ENCODE measurements at places on chromosomes 12 and 14.

DNA sequence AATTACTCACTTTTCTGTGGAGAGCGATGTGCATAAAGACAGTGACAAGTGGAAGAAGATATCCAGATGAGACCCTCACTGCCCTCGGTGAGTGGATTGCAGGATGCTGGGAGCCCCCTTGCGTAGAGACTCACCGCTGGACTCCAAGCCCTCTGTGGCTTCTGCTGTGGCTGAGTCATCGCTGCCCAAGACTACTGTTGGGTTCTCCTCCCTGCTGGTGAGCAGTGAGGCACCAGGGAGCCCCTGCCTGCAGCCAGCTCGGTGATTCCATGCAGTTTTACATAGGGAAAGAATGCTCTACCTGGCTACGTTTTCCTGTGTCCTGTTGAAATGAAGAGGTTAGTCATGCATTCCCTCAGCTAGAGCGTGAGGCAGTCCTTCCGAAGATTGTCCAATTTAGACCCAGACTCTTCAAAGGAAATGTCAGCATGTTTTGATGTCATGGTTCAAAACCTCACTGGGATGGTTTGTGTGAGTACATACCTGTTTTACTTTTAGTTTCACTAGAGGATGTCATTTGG lies 28.2 kb downstream of the TRAF3 start:
- DNase-seq: no peak

DNA sequence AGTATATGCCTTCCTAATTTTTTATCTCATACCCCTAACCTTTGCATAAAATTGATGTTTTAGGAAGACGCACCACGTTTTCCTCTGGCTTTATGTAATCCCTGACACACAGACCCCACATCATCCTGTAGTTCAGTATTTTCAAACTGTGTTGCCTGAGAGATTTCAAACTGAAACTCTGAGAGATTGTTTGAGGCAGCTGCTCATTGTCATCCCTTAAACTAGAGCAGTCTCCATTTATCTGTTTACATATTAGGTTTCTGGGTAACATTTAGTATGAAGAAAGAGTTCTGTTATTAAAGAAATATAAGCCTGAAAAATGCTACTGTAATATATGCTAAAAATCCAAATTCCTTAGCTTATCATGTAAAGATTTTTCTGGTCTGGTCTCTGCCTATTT lies 24.3 kb downstream of the MNAT1 start:
- peak; percentile 32 for DNase-seq

DNA sequence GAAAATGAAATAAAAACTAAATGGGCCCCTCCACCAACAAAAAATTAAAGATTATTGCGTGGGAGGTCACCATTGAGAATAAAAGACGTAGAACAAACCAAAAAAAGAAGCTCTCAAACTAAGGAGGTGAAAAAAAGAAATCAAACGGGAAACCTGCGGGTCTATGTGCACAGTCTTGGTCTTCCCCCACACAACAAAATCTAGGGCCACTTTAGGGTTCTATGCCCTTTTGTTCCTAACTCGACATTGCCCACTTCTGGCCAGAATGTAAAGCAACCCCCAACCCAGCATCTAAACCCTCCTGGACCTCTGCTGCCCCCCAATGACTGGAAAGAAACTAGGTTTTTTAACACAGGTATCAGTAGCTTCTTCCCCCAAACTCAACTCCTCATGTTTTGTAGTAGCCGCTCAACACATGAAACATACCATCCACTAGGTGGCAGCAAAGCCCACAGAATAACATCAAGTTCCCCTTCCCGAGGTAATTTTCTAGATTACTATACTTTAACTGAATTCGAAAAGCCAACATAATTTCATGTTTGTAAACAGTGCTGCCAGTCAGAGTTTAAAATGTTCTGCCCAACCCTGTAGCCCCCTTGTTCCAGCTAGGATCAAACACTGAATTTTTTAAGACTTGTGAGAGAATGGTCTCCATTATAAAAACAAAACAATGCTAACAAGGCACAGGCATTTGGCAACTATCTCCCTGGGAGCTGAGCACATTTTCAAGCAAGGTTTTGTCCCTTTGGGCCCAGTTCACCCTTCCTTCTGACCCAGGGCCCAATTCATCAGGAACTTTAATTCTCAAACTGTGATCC lies 18.7 kb downstream of the DAD1 start:
- peak; percentile 75 for DNase-seq

GRCh38 chr12:60259225-60259624 lies 663.4 kb downstream of the SLC16A7 start:
- no peak for DNase-seq

DNA sequence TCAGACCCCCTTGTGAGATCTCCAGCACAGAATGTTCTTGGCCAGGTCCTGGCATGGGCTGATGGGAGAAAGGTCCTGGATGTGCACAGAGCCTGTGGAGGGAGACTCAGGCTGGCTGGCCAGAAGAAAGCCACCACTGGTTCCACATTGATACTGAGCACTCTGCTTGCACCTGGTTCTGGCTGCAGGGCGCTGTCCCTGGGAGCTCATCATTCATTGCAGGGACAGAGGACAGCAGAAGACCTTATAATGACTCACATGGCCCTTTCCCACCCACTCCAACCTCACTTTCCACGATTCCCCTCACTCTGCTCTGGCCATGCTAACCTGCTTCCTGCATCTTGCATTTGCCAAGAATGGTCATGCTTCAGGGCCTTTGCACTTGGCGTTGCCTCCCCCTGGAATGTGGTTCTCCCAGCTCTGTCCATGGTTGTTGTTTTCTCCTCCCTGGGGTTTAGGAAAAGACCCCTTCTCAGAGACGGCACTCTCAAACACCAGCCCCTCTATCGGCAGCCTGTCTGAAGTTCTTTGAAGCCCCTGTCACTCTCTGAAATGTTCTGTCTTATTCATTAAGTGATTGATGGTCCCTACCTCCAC lies 10.3 kb downstream of the KRT7 start:
- DNase-seq: peak; percentile 44

DNA sequence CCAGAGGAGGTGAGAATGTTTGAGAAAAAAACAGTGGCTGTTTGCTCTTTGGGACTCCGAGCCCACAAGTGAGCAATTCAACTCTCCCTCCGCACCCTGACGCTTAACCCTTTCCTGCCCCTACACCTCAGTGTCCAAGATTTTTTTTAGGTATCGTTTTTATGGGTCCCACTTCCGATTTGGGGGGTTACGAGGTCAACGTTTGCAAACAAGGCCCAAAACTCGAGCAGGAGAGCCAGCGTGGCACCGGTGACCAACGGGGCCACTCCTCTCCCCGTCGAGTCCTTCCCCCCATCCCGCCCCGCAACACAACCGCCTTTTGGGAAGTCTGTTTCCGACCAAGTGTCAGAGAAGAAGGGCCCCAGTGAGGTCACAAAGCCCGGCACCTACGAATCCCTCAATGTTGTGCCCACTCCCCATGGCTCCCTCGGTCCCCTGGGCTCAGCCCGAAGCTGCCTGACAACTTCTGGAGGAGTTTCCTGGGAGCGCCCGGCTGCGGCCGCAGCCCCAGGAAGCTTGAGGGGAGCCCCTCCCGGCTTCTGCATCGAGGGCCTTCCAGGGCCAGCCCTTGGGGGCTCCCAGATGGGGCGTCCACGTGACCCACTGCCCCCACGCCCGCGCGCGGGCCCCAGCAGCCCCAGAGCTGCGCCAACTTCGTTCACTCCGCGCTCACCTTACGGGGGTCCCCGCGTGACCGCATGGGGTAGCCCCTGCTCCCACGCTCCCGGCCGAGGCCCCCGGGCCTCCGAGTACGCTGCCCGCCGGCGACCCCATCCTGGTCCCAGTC lies 1.2 kb downstream of the CDK2AP1 start:
- no peak for DNase-seq

DNA sequence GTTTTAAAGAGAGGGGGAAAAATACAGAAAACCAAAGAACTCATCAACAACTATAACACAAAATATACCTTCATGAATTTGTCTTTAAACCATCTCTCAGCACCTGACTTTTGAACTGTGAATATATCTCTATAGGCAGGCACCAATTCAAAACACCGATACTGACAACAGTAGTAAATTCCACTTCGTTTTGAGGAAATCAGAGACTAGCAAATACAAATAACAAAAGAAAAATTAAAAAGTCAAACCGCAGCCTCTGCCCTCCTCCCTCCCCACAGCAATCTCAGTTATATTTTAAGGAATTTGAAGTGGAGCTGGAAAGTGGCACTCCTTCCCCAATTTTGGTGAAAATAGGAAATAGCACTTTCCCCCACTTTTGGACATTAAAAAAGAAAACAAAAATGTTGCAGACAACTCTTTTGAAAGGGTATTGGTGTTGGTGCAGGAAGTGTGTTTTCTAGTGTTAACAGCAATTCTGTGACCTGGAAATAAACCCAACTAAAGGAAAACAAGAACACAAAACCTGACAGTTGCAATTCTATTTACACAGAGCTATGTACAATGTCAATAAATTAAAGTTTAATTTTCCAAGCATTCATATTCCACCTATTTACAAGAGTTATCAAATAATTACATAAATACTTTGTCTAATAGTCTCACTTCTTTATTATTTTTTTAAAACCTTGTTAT lies 13.5 kb downstream of the TBX3 start:
- DNase-seq: no peak

DNA sequence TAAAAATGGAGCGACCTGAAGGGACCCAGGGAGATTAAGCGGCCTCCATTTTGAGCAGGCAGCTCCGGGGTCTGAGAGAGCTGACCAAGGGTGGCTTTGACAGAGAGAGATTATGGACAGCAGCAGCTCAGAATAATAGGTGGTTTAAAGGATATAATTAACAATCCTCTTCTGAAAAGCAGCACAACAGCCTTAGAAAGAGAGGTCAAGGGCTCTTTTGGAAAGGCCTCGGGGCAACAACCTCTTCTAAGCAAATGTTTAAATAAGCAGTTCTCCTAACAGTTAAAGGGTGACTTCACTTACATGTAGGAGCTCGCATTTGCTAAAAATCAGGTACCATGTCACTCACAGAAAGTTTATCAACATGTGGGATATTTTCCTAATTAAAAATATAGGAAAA lies 87.2 kb upstream of the FRMD6 start:
- DNase-seq: no peak

- no peak for DNase-seq
Measured at GRCh38 chr12:114780746-114781399, 96.9 kb upstream of the TBX3 start.

GRCh38 chr14:69711881-69712560 lies 54.9 kb upstream of the SRSF5 start:
- no peak for DNase-seq

GRCh38 chr12:31206038-31206670 lies 119.8 kb downstream of the SINHCAF start:
- no peak for DNase-seq

GRCh38 chr12:106893451-106893850 lies 62.3 kb upstream of the TMEM263 start:
- no peak for DNase-seq

DNA sequence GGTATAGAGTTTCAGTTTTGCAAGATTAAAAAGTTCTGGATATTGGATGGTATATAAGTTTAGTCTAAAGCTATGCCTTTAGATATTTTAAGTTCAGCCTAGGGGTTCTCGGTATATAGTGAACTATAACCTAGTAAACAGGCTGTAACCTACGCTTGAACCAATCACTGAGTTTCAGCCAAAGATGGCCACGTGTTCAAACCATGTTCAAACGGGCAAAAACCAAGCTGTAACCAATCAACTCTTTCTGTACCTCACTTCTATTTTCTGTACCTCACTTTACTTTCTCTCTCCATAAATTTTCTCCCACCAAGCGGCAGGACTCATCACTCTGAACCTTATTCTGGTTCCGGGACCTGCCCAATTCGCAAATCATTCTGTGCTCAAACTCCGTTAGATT lies 1.4 kb downstream of the TMBIM4 start:
- no peak for DNase-seq

GRCh38 chr14:35355981-35356841 lies 48.3 kb downstream of the NFKBIA start:
- DNase-seq: no peak

- DNase-seq: no peak
Measured at GRCh38 chr12:51868821-51869495, 18.9 kb upstream of the ANKRD33 start.

DNA sequence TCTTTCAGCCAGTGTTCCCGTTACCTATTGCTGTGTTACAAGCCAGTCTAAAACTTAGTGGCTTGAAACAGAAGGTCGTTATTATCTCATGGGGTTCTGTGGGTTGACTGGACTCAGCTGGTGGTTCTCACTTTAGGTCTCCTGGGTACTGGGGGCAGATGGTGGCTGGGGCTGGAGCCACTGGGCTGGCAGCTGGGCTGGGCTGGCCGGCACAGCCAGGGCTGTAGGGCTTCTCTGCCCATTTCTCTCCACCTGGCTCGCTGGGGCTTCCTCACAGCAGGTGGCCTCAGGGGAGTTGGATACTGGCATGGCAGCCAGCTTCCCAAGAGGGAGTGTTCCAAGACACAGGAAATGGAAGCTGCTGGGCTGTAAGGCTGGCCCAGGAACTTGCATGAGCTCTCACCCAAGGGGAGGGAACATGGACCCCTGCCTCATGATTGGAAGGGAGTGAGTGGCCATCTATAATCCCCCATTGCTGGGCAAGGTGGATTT lies 27.0 kb downstream of the TUNAR start:
- no peak for DNase-seq

DNA sequence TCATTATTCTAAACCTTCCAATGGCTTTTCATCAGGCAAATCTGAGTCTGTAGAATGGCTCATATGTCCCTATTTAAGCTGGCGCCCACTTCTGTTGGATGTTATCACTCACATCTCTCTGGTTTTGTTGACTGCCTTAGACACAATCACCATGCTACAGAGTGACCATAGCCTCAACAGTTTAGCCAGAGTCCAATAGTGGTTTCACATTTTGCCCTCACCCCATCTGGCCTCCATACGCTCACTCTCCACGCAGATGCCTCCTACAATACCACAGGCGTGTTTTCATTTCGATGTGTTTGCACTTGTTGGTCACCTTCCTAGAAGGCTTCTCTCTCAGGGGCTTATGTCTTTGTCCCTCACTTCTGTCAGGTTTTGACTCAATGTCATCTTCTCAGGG lies 3.4 kb downstream of the KLRB1 start:
- DNase-seq: no peak

GRCh38 chr12:95440401-95440800 lies 33.6 kb upstream of the METAP2 start:
- DNase-seq: no peak

DNA sequence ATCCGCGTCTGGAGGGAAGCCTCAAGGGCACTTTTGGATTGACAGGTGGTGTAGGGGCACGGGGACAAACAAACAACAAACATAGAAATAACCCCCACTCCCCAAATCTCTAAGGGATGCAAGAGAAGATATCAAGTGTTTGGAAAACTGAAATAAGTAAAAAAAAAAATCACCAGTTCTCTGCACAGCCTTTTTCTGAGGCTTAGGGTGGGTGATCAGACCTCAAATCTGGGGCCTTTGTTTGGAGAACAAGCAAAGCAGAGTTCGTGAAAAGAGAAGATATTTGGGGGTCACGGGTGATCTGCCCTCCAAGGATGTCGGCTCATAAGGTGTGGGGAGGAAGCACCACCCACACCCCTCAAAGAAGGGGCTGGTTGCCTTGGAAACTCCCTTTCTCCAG lies 10.7 kb downstream of the TBX5 start:
- no peak for DNase-seq

DNA sequence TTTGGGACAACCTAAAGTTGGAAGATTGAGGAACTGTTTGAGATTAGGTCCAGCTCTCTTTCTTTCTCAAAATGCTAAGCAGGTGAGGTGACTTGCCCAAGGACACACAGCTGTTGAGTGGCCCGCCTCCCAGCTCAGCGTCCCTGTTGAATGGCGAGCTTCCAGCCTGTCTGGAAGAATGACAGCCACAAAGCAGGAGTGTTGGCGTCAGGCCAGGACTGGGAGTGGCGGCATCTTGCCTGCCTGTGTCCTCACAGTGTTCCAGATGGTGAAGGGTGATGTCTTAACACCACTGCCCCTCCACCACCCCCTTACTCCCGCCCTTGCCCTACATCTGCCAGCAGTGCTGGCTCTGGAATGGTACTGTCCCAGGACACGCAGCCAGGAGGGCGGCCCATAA lies 4.4 kb upstream of the CEBPE start:
- DNase-seq: no peak

GRCh38 chr12:30900351-30900750 lies 26.2 kb upstream of the TSPAN11 start:
- DNase-seq: no peak

Data from renal cortex interstitium (tissue), 15 donors.